Stimulated activated CD8-positive, alpha-beta memory T cell treated with anti-CD3 and anti-CD28 coated beads, Interleukin-2, amount 100 ng/mL, for 1 hour (primary cell): ENCODE measurements at places on chromosomes 3 and 15.

DNA sequence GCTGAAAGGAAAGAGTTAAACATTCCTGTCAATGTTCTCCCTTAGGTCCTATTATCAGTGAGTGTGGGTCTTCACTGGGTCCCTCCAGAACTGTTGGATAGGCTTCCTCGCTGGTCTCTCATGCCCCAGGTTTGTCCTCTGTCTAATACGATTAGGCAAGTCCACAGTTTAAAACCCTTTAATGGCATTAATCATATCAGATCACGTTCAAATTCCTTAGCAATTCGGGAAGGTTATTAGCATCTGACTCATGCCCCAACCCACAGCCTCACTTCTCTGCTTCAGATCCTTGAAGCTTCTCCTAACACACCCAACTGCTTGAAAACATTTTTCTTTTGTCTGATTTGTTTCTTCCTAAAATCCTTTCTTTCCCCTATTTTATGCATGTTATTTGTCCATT lies 224.3 kb upstream of the ATP10A start:
- no peak for DNase-seq

GRCh38 chr3:132008837-132009236 lies 26.0 kb downstream of the CPNE4 start:
- DNase-seq = no peak

- DNase-seq = no peak
Measured at GRCh38 chr3:107346564-107346963, 30.7 kb upstream of the CCDC54 start.

- no peak for DNase-seq
Measured at GRCh38 chr15:32803631-32804030, 85.8 kb downstream of the GREM1 start.

DNA sequence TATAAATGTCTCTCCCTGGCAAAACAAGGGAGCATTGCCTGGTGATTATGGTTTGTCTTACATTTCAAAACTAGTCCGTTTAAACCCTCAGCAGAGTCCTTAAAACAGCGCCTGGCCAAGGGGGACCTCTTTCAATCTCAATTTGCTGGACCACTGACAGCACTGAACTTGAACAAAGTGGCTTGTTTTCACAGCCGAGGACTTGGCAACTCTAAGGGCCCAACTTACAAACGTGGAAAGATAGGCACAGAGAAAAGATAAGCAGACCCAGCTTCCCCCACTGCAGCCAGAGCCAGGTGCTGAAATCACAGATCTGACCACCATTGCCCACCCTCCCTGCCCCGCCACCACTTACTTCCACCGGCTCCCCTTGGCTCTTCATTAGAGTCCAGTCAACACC lies 336.4 kb upstream of the ICE2 start:
- no peak for DNase-seq
